ENCODE measurements at places on chromosomes 11 and 22.

GRCh38 chr11:9259981-9260837, 4.9 kb downstream of the DENND5A start:
- DNase-seq = no peak

DNA sequence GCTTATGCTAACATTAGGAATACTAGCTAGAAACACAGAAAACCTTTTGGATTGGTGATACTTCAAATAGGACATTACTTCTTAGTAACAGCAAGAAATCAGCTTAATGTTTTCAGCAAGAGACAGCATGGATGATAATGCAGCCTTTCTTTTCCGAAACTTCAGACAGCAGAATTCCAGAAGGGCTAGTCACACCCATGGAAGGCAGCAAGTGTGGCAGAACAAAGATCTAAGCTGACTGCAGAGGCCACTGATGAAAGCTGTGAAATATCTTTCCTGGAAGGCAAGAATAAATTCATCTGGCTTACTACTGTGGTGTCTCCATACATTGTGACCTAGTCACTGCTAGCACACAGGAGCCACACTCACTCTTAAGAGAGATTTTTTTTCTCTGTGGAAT, 100.3 kb downstream of the CCDC83 start:
- no peak for DNase-seq

- DNase-seq = no peak
These were observed 3.0 kb upstream of the B3GAT1 start for GRCh38 chr11:134414766-134415765.

DNA sequence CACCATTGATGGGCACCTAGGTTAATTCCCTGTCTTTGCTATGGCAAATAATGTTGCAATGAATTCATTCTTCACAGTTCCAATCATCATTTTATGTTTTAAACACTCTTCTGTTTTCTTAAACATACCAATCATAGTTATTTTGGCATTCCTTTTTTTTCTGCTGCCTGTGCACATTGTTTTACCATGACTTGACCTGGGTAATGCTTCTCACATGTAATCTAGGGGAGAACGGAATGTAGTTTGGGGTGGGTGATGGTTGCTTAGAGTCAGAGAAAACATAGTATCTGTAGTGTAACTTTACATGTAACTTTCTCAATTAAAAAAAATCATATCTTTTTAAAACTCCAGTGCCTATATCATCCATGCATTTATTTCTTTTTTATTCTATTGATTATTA, 1945.3 kb upstream of the RAG2 start:
- no peak for DNase-seq

- DNase-seq = no peak
These were observed 32.1 kb downstream of the UQCR10 start for GRCh38 chr22:29799217-29799680.

DNA sequence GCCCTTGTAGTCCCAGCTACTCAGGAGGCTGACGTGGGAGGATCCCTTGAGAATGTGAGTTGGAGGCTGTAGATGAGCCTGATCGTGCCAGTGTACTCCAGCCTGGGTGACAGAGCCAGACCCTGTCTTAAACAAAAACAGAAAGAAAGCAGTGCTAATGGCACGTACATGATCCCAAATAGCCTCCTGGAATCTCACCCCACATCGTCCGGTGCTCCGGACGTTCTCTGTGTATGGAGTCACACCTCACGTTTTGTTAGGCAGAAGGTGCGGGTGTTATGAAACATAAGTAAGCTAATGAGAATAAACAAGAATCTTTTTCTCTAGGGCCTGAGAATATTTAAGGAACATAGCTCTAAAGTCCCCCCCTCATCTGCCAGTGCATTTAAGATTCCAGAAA, 23.7 kb upstream of the MICAL3 start:
- no peak for DNase-seq

DNA sequence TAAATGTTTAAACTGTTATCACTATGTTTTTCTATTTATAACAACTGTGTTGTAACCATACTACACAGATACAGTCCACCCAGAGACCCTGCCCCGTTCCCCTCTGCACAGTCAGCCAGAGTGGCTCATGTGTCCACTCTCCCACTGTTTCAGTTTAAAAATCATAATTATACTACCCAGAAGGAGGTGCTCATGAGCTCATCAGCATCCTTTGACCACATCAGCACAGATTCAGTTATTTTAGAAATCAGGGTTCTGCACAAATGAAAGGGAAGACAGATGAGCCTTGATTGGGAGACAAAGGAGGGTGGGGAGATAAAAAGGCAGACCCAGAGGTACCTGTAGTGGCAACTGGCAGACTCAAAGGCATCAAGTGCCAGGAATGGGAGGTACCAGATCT, 124.3 kb downstream of the RCN1 start:
- no peak for DNase-seq

Measured in stimulated activated CD8-positive, alpha-beta memory T cell treated with anti-CD3 and anti-CD28 coated beads, Interleukin-4, amount 100 ng/mL, for 1 hour (primary cell).